Activated naive CD4-positive, alpha-beta T cell treated with anti-CD3 and anti-CD28 coated beads, Interleukin-2, amount 50 U/mL, for 72 hours (primary cell): ENCODE measurements at places on chromosomes 11 and 22. TPM values are rescaled to one million over a fixed set of nuclear protein-coding genes. Genes with fewer than 3 reads are reported as not detected.

The SYT7 gene
- not detected for total RNA-seq

The DERL3 gene
- total RNA-seq, result 7.3 TPM

The XKR3 gene
- total RNA-seq, result not detected

The PDGFB gene
- 2.9 TPM for total RNA-seq

The TTC36 gene
- total RNA-seq, result 0.52 TPM

The MRGPRX3 gene
- not detected for total RNA-seq

The NCR3LG1 gene
- total RNA-seq, result 0.54 TPM

The ANO5 gene
- total RNA-seq, result not detected

The OR2AG2 gene
- total RNA-seq, result not detected

The MS4A3 gene
- not detected for total RNA-seq

The GPHA2 gene
- total RNA-seq, result not detected

The TCIRG1 gene
- total RNA-seq, result 295 TPM

The HORMAD2 gene
- not detected for total RNA-seq

The SPON1 gene
- not detected for total RNA-seq

The F2 gene
- total RNA-seq, result not detected

The PVALB gene
- total RNA-seq, result not detected

The MICAL2 gene
- total RNA-seq, result 124 TPM

The C22orf42 gene
- total RNA-seq, result not detected

The TRIM48 gene
- not detected for total RNA-seq

The FOLR3 gene
- not detected for total RNA-seq
